ENCODE measurements at places on chromosomes 12 and 14. TPM values are rescaled to one million over a fixed set of nuclear protein-coding genes. Genes with fewer than 3 reads are reported as not detected.

The MFAP5 gene
- 53.0 TPM for total RNA-seq

The AHNAK2 gene
- total RNA-seq: 59.0 TPM

The ANKRD9 gene
- 11.1 TPM for total RNA-seq

The CTSG gene
- total RNA-seq: 9.4 TPM

The PARP2 gene
- total RNA-seq: 11.3 TPM

The AKAP5 gene
- 16.6 TPM for total RNA-seq

Measured in umbilical cord (tissue), 2 donors.